Myocyte (in vitro differentiated cells): ENCODE measurements at places on chromosomes 4 and X. TPM values are rescaled to one million over a fixed set of nuclear protein-coding genes. Genes with fewer than 3 reads are reported as not detected.

Gene CLDN22
- not detected in 2 replicates for total RNA-seq

Gene STPG2
- total RNA-seq = not detected in 2 replicates

Gene DRD5
- total RNA-seq = not detected in 2 replicates

Gene GPRASP1
- total RNA-seq = 1.3 and 1.8 TPM in 2 replicates

Gene HERC6
- 9.1 and 11.7 TPM in 2 replicates for total RNA-seq

Gene NDUFA1
- total RNA-seq = 55.2 and 65.4 TPM in 2 replicates

Gene REPS2
- total RNA-seq = 2.1 and 4.9 TPM in 2 replicates

Gene UGT2B10
- total RNA-seq = not detected in 2 replicates

Gene RBM47
- not detected in 2 replicates for total RNA-seq

Gene EDA
- 0.08 and 0.47 TPM in 2 replicates for total RNA-seq

Gene NLRP2B
- not detected in 2 replicates for total RNA-seq

Gene SOD3
- total RNA-seq = 5.2 and 6.6 TPM in 2 replicates

Gene SPANXA2
- total RNA-seq = not detected in 2 replicates

Gene MAGEE1
- 0.91 and 1.6 TPM in 2 replicates for total RNA-seq

Gene AFP
- 1.1 TPM in 1 of 2 replicates, not detected in the other for total RNA-seq

Gene EPGN
- 0.42 TPM in 1 of 2 replicates, not detected in the other for total RNA-seq

Gene PABPC1L2B
- total RNA-seq = not detected in 2 replicates

Gene STBD1
- total RNA-seq = 12.5 and 15.8 TPM in 2 replicates

Gene GNRHR
- not detected in 2 replicates for total RNA-seq

Gene DOK7
- 112 and 228 TPM in 2 replicates for total RNA-seq

Gene LARP1B
- total RNA-seq = 15.4 and 27.7 TPM in 2 replicates

Gene LINC00632
- total RNA-seq = 11.6 and 18.6 TPM in 2 replicates

Gene MAGEB2
- not detected in 2 replicates for total RNA-seq

Gene GIMD1
- not detected in 2 replicates for total RNA-seq

Gene RAB9B
- 2.1 and 2.9 TPM in 2 replicates for total RNA-seq

Gene F8A3
- total RNA-seq = 8.9 and 9.8 TPM in 2 replicates

Gene SHROOM4
- not detected in 2 replicates for total RNA-seq

Gene F9
- total RNA-seq = not detected in 2 replicates

Gene CACNA1F
- total RNA-seq = not detected in 2 replicates

Gene CENPC
- 11.1 and 12.2 TPM in 2 replicates for total RNA-seq

Gene SPANXN3
- total RNA-seq = not detected in 2 replicates

Gene ARR3
- total RNA-seq = not detected in 2 replicates

Gene NPFFR2
- not detected in 2 replicates for total RNA-seq

Gene MAGEC2
- total RNA-seq = not detected in 2 replicates

Gene CDS1
- 0.05 TPM in 2 replicates for total RNA-seq

Gene BGN
- total RNA-seq = 0.94 and 1.1 TPM in 2 replicates

Gene SAGE1
- not detected in 2 replicates for total RNA-seq

Gene GPRIN3
- total RNA-seq = 0.10 and 0.35 TPM in 2 replicates

Gene OR13H1
- not detected in 2 replicates for total RNA-seq

Gene CXorf49
- total RNA-seq = not detected in 2 replicates

Gene ZNF711
- total RNA-seq = 2.1 and 3.6 TPM in 2 replicates
